Heart right ventricle (tissue), 16 donors: ENCODE measurements at places on chromosomes 4 and X.
A peak's percentile ranks its signal among the peaks of the same experiment; 100 is the strongest.

DNA sequence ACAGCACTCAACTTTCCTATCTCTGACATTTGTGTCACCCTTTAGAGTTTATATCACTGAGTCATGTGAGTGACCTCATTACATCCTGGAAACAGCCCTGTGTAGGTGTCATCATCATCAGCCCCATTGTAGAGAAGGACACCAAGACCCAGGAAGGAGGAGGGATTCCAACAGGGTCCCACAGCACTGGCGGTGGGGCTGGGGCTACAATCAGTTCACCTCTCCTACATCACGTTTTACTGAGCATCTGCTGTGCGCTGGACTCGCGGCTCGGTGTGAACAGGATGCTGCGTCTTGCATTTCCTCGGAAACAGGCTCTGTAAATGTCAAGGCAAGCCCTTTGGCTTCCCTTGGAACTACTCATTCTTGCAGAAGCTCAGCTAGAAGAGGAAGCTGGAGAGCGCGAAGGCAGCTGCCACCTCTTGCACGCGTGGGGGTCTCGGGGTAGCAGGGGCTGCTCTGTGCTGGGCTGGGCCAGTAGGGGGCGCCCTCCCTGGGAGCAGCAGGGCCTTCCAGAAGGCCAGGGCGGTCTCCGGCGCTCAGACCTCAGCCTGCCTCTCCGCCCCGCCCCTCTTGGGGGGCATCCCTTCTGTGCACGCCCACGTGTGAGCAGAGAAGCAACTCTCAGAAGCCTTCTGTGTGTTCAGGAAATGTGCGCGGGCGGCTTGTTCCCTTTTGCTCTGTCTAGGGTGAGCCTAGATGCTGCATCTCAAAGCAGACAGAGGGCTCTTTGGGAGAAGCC, 29.0 kb downstream of the REELD1 start:
- H3K27me3 ChIP-seq, result no peaks in the 10 kb centered on the region
- DNase-seq, result peak; percentile 16
- H3K36me3 ChIP-seq, result no peaks in the 10 kb centered on the region
- H3K4me3 ChIP-seq, result no peak overlapping the region

DNA sequence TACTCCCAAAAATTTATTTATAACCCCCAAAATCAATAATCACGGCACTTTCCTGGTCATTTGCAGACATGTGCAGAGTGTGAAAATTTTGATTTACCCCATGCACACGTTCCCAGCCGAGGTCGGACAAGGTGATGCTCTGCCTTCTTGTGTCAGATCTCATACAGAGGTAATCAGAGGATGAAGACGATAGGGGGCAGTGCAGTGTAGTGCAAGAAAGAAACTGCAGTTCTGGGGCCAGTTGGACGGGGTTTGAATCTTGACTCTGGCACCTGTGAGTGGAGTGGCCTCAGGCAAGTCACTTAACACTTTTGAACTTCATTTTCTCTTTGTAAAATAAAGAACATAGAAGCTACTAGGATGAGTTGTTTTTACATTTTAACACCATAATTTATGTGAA, 88.4 kb downstream of the FRMPD3 start:
- no peaks in the 10 kb centered on the region for H3K36me3 ChIP-seq
- no peaks in the 10 kb centered on the region for H3K4me1 ChIP-seq
- no peaks in the 10 kb centered on the region for H3K27me3 ChIP-seq
- DNase-seq, result peak; percentile 10

DNA sequence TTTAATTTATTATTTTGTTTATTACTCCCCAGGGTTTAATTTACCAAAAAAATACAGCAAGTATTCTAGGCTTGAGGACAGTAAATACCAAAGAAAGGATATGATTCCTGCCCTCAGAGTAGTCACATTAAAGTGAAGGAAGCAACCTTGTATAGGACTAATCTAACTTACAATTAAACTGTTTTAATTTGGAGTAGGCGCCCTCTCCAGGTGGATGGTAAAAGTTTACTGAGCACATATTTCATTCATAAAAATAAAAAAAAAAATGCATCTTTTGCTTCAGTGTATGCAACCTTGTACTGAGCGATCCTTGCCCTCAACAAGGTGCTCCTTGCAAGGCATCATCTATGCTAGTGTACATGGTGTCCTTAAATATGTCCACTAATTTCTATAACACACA, 72.0 kb upstream of the MAGEB16 start:
- no peaks in the 10 kb centered on the region for H3K4me1 ChIP-seq
- H3K27ac ChIP-seq, result no peak overlapping the region
- no peaks in the 10 kb centered on the region for H3K36me3 ChIP-seq
- no peak overlapping the region for H3K4me3 ChIP-seq

DNA sequence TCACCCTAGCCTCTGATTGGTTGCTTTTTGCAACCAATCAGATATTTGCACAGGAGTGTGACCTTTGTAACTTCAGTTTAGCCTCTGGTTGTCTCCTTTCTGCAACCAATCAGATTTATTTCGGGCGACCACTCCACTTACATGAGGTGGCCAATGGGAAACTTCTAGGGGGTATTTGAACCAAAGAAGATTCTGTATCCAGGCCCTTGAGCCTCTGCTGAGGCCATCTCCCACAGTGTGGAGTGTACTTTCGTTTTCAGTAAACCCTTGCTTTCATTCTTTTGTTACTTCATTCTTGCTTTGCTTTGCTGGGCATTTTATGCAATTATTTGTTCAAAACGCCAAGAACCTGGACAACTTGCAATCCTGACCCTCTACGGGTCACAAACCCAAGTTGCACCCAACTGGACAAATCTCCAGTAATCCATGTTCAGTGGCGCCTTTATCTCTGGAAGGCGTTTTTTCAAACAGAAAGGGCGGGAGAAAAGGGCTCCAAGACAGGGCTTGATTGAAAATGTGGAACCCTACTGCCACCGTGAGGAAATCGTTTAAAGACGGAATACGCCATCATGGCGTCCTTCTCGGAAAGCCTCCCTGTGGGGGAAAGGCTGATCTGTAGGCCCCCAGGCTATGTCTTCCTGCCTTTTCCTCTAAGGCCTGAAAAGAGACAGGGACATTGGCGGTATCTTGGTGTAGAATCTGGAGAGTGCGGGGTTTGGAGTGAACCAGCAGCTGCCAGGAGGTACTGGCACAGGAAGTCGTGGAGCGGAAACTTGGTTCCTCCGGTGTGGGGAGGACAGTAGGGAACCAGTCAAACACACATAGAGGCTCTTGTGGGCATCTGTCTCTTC, 184.6 kb downstream of the OR13H1 start:
- H3K36me3 ChIP-seq, result no peaks in the 10 kb centered on the region
- DNase-seq, result no peak
- no peaks in the 10 kb centered on the region for H3K4me1 ChIP-seq
- no peaks in the 10 kb centered on the region for H3K27me3 ChIP-seq
- H3K27ac ChIP-seq, result no peak overlapping the region

DNA sequence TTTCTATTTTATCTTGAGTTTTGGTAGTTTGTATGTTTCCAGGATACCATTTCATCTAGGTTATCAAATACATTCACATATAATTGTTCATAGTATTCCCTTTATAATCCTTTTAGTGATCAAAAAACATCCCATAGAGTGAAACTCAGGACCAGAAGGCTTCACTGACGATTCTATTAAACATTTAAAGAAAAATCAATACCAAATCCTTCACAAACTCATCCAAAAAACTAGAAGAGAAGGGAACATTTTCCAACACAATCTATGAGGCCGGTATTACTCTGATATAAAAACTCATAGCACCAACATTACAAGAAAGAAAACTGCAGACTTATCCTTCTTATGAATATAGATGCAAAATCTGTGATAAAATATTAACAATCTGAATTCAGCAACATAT, 203.4 kb downstream of the ANKRD50 start:
- no peak for DNase-seq
- H3K27ac ChIP-seq, result no peak overlapping the region
- no peak overlapping the region for H3K4me3 ChIP-seq
- H3K36me3 ChIP-seq, result no peaks in the 10 kb centered on the region
- H3K27me3 ChIP-seq, result no peaks in the 10 kb centered on the region

GRCh38 chrX:136200466-136200865, 50.7 kb downstream of the MAP7D3 start:
- peak overlapping the region; percentile 22 for H3K4me3 ChIP-seq
- H3K27ac ChIP-seq, result peak overlapping the region; percentile 48
- H3K36me3 ChIP-seq, result no peaks in the 10 kb centered on the region
- H3K27me3 ChIP-seq, result no peaks in the 10 kb centered on the region

DNA sequence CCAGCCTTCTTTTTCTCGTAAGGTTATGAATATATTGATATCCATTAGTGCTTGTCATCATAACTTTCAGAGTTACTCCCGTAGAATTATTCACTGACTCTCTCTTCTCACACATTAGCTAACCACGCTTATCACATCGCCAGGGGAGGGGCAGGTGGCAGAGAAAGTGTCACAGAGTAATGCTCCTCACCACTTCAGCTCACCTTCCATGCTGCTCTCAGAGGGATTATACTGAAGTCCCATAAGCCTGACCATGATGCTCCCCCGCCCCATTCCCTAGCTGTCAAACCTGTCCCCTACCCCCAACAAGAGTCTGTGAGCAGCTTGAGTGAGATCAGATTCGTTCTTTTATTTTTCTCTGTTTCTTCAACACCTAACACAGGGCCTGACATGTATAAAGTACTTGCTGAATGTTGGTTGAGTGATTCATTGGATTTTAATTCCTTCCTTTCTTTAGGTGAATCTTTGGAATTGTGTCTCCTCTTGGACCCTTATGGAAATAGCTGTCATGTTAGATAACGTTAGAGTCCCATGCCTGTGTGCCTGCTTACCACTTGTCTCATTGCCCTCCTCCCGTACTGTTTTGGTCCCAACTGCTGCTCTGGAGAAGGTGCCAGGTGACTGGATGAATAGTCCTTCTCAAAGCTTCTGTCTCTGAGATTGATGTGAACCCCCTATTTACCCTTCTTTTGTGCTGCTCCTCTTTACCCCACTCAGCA, 55.1 kb downstream of the RS1 start:
- no peaks in the 10 kb centered on the region for H3K4me1 ChIP-seq
- DNase-seq, result no peak
- no peaks in the 10 kb centered on the region for H3K36me3 ChIP-seq
- no peak overlapping the region for H3K27ac ChIP-seq
- no peak overlapping the region for H3K4me3 ChIP-seq

- no peaks in the 10 kb centered on the region for H3K27me3 ChIP-seq
- no peak for DNase-seq
- no peaks in the 10 kb centered on the region for H3K4me1 ChIP-seq
- no peak overlapping the region for H3K4me3 ChIP-seq
- H3K36me3 ChIP-seq, result no peaks in the 10 kb centered on the region
Observed at GRCh38 chr4:80306260-80306659, 29.3 kb upstream of the CFAP299 start.

DNA sequence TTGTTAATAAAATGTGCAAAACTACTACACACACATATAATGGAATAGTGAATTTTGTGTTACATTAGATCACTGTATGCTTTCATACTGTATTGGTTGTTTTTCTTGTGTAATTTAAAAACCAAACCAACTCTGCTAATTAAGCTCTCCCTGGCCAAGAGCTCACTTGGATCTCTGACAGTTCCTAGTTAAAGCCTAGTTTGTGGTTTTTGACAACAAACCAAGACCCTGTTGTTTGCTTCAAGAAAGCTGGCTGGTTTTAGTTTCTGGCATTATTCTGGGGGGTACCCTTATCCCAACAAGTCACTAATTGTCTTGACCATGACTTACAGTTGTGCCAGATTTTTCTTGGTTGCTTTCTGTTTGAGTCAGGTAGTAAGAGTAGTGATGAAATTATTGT, 121.4 kb upstream of the CXorf66 start:
- no peak overlapping the region for H3K27ac ChIP-seq
- no peaks in the 10 kb centered on the region for H3K4me1 ChIP-seq
- DNase-seq, result no peak
- no peaks in the 10 kb centered on the region for H3K36me3 ChIP-seq
- peaks cover 1% of the 10 kb centered on the region for H3K27me3 ChIP-seq

DNA sequence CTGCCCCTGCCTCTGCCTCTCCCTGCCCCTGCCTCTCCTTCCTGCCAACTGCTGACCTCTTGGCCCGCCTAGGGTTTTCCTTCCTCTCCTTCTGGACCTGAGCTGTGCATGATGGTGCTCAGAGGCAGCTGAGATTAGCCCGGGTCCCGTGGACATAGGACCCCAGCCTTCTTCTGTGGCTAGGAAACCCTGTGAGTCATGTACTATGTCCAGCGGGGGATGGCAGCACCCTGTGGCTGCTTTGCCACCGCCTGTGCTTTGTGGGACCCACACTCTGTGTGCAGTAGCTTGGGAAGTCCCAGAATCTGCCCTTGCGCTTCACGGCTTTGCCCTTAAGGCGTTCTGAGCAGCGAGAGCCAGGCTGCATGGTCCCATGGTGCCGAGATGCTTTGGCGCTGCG, 105.5 kb upstream of the PSAPL1 start:
- no peaks in the 10 kb centered on the region for H3K27me3 ChIP-seq
- H3K27ac ChIP-seq, result no peak overlapping the region
- H3K4me3 ChIP-seq, result no peak overlapping the region

DNA sequence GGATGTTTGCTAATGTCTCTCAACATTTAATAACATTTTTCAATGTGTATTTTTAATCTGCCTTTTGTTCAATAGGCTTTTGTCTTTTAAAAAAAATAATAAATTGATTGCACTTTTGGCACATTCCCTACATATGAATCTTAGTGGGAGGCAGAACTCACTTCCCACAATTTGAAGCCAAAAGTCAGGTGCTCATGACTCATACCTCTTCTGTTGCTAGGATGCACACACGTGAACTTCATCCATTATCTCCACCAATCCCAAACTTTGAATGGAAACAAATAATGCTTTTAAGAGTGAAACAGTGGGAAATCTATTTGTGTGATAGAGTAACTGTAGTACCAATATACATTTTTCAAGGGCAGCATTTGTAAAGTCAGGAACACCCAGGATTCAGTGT, 260.5 kb downstream of the IQCM start:
- H3K36me3 ChIP-seq, result no peaks in the 10 kb centered on the region
- H3K27me3 ChIP-seq, result no peaks in the 10 kb centered on the region
- H3K27ac ChIP-seq, result no peak overlapping the region
- H3K4me1 ChIP-seq, result no peaks in the 10 kb centered on the region
- H3K4me3 ChIP-seq, result no peak overlapping the region
- DNase-seq, result no peak

DNA sequence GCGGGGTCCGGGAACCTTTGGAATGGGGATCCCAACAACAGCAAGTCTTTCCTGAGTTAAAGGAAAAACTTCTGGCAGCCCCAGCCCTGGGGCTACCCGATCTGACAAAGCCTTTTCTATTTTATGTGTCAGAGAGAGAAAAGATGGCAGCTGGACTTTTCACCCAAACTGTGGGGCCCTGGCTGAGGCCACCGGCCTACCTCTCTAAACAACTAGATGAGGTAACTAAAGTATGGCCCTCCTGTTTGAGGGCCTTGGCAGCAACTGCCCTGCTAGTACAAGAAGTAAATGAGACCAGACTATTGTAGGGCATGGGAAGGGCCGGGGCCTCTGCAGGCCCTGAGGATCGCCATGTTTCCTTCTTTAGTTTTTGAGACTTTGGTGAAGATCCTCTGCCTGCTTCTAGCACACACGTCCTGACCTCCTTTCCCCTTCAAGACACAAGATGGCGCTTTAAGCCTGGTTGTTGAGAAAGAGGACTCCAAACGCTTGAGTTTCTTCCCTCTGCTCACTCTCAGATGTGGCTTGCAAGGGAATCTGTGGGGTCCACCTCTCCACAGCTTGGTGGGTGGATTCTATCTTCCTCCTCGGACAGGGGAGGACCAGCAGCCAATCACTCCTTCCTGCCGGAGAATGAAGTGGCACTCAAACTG, 18.5 kb upstream of the DRD5 start:
- no peak overlapping the region for H3K27ac ChIP-seq
- no peaks in the 10 kb centered on the region for H3K4me1 ChIP-seq

- H3K36me3 ChIP-seq, result no peaks in the 10 kb centered on the region
- DNase-seq, result no peak
- H3K27ac ChIP-seq, result no peak overlapping the region
- no peaks in the 10 kb centered on the region for H3K27me3 ChIP-seq
Observed at GRCh38 chr4:40506066-40506465, 123.6 kb downstream of the RBM47 start.

- H3K36me3 ChIP-seq, result no peaks in the 10 kb centered on the region
- H3K4me3 ChIP-seq, result no peak overlapping the region
- H3K27ac ChIP-seq, result peak overlapping the region; percentile 15
Observed at GRCh38 chr4:123869286-123870215, 473.0 kb downstream of the SPRY1 start.
